Activated CD8-positive, alpha-beta T cell treated with anti-CD3 and anti-CD28 coated beads, Interleukin-2, amount 10 ng/mL, durations not matched to agents 7 days and 5 days (primary cell): ENCODE measurements at places on chromosomes 5 and 9.

GRCh38 chr9:135088348-135088978 lies 995 bp downstream of the OLFM1 start:
- DNase-seq: no peak

DNA sequence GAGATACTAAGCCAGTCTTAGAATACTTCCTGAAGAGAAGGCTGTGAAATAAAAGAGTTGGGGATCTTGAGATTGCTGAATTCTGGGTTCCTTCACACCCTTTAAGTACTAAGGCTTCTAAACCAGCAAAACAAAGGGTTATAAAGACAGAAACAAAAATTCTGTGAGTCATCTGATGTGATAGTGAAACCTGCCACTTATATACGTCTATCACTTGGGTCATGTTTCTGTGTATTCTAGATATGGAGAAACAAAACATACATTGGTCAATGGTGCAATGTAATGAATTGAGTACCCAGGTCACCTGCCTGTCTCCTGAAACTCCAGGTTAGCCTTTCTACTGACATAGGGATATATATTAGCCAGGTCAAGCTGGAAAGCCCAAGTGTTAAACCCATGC lies 319.3 kb upstream of the GRAMD2B start:
- DNase-seq: no peak

DNA sequence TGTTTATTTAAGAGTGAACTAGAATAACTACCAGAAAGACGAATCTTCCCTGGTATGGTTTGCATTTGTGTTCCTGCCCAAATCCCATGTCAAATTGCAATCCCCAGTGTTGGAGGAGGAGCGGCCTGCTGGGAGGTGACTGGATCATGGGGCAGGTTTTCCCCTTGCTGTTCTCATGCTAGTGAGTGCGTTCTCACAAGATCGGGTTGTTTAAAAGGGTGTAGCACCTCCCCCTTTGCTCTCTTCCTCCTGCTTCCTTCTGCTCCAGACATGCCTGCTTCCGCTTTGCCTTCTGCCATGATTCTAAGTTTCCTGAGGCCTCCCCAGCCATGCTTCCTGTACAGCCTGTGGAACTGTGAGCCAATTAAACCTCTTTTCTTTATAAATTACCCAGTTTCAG lies 210.3 kb upstream of the TBC1D2 start:
- no peak for DNase-seq

DNA sequence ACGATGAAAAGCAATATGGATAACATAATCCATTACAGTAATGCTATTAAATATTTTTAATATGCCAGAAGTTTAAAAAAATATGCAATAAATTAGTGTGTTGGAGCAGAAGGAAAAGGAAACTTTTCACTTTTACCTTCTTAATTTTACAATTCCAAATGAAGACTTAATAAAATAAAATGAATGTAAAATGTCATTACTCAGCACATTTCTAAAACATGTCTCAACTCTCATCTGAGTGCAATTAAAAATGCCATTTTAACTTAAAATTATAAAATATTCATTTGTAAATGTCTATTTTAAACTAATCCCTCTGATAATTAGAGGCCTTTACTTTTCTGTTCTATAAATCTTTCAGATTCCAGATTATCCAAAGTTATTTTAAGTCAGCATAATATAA lies 733.4 kb downstream of the DNAH5 start:
- no peak for DNase-seq

DNA sequence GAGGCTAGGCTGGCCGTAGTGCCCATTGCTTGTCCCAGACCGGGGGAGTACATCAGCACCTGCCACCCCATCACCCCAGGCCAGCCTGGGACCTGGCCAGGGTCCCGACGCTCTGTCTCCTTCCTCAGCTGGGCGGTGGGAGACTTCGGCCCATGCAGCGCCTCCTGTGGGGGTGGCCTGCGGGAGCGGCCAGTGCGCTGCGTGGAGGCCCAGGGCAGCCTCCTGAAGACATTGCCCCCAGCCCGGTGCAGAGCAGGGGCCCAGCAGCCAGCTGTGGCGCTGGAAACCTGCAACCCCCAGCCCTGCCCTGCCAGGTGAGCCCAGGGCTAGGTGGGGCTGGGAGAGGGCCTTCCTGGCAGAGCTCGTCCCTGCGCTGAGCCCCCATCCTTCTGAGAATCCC lies 16.5 kb upstream of the CACFD1 start:
- no peak for DNase-seq

GRCh38 chr5:159965031-159965837 lies 43.7 kb upstream of the TTC1 start:
- DNase-seq: peak; percentile 29

- DNase-seq: no peak
Measured at GRCh38 chr5:135329066-135329912, 69.7 kb downstream of the MACROH2A1 start.

DNA sequence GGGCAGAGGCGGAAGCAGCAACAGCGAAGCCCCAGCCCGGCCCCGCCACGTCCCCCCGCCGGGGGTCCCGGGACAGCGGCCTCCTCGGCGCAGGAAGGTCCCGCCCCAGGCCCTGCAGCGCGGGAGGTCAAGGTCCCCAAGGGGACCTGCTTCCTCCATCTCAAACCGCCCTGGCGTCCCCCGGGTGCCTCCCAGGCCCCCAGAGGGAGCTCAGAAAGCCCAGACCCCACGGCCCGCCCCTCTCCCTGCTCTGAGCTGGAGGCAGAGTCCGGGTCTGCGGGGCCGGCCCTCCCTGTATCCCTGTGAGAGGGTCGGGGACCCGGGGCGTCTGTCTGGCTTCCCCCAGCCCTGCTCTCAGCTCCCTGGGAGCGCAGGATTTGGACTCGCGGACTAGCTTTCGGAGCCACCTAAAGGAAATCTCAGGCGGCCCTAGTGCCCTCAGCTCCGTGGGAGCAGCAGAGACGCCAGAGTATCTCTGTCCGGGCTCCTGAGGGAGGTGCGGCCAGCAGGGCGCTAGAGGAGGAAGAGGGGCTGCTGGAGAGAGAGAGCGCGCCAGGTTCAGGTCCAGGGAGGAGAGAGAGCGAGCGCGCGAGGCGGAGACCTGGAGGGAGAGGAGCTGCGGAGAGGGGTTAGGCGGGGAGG lies 30.7 kb downstream of the EXOC3 start:
- DNase-seq: peak; percentile 44

GRCh38 chr5:34409373-34409772 lies 246.8 kb upstream of the RAI14 start:
- DNase-seq: no peak

DNA sequence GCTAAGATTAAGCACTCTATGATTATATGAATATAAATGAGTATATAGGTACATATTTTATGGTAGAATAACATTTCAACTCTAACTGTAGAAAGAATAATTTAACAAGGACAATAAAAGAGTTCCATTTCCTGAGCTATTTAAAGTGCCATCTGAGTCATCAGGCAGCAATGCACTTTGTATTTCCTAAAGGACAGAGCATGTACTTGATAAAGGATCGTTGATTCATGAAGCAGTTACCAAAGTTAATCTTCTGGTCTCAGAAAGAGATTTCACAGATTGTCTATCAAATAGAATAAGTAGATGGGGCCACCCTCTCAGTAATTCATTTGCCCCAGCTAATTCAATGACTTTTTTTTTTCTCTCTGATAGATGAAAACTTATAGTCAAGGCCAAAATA lies 747.8 kb downstream of the CDH18 start:
- DNase-seq: no peak

DNA sequence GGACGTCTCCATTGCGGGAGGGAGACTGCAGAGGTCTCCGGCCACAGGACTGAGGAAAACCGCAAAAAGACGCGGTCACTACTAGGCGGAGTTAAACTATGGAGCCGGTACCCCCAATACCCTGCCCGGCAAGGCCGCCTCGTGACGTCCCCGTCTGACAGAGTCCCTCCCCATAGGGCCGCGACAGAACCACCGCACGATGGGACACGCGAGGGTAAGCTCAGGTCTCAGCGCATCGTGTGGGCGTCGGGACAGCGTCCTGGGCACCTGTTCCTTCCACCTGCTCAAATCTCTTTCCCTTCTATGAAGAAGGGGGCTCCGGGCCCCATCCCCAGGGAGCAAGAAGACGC lies 35.2 kb upstream of the GLDC start:
- DNase-seq: peak; percentile 74

DNA sequence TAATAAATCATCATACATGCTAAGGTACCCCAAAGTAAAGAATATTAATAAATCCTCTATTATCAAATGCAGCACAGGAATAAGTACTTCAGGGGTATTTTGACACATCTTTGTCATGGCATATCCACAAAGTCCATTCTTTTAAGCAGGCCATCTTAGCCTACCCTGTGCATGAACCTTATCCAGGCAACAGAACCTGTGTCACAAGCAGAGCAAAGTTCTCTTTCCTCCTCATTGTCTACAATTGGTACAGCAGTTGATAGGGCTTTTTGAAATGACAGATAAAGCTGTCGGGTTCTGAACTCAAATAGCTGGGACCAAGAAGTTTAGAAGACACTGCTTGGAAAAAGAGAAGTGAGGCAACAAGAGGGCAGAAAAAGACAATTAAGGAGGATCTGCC lies 30.8 kb upstream of the PURA start:
- no peak for DNase-seq

- no peak for DNase-seq
Measured at GRCh38 chr5:84618262-84618661, 233.6 kb upstream of the EDIL3 start.
